ENCODE measurements at places on chromosomes 1 and 21. TPM values are rescaled to one million over a fixed set of nuclear protein-coding genes. Genes with fewer than 3 reads are reported as not detected.

DNA sequence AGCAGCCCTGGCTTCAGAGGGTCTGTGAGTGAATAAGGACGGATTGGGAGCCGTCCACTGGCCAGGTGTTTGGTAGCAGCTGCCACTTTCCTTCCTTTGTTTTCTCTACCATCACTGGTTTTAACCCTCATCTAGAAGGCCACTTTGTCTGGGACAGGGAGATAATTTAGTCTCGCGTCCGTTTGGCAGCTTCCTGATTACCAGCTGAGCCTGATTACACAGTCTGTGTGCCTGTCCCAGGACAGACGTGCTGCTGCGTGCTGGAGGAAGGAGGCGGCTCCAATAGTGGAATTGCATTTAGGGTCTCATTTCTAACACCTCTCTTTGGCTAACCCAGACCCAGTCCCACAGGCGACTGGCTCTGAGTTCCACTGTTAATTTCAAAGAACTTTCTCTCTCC lies 24.6 kb upstream of the CASQ2 start:
- DNase-seq, result no peak

The CLDN17 gene
- total RNA-seq, result not detected

- DNase-seq, result no peak
Measured at GRCh38 chr1:20111452-20111851, 7.9 kb downstream of the PLA2G2D start.

DNA sequence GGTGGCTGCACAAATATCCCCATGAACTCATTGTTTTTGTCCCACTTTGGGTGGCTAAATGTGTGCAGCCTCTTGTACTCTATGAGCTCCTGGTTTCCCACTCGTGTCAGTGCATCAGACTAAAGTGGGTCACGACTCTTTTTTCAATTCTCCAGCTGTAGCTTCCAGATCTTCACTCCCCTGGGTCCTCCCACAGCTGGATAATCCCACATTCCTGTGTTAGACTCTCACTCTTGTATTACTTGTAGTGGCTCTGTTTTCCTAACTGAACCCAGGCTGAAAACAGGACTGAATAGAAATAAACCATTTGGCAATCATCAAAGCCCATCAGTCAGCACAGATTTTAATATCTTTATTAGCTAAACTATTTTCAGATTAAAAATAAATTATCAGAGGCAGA lies 60.4 kb downstream of the UBE2U start:
- no peak for DNase-seq

- DNase-seq, result no peak
Measured at GRCh38 chr1:169115891-169116585, 9.5 kb downstream of the ATP1B1 start.

GRCh38 chr1:100134872-100135271 lies 1.9 kb downstream of the TRMT13 start:
- no peak for DNase-seq

GRCh38 chr1:110355321-110355720 lies 16.1 kb downstream of the RBM15 start:
- DNase-seq, result no peak

Data from MG63 (cell line).